Ecto neural progenitor cell (in vitro differentiated cells): ENCODE measurements at places on chromosomes 2 and 18.

GRCh38 chr18:58362027-58362575, 266.8 kb downstream of the ALPK2 start:
- DNase-seq, result peak; percentile 25

- no peak for DNase-seq
Measured at GRCh38 chr2:164797627-164798026, 44.0 kb downstream of the COBLL1 start.

- DNase-seq, result no peak
Measured at GRCh38 chr2:151150331-151151320, 111.0 kb downstream of the RBM43 start.

GRCh38 chr18:12307701-12308385, at the start of gene TUBB6:
TSS of gene TUBB6 (plus strand) at chr18:12308241. CDS start at chr18:12308293, 52 bp downstream.
- DNase-seq, result no peak

- no peak for DNase-seq
Measured at GRCh38 chr2:225008935-225009334, 33.3 kb downstream of the DOCK10 start.

- DNase-seq, result no peak
Measured at GRCh38 chr2:47065343-47065742, 89.8 kb downstream of the STPG4 start.

GRCh38 chr2:221969087-221969829, 329.5 kb downstream of the PAX3 start:
- no peak for DNase-seq

GRCh38 chr2:235598532-235599531, 105.0 kb downstream of the AGAP1 start:
- DNase-seq, result no peak

- no peak for DNase-seq
Measured at GRCh38 chr18:12405066-12405465, 2.7 kb upstream of the PRELID3A start.

GRCh38 chr2:144165599-144166250, 354.2 kb downstream of the ZEB2 start:
- no peak for DNase-seq

DNA sequence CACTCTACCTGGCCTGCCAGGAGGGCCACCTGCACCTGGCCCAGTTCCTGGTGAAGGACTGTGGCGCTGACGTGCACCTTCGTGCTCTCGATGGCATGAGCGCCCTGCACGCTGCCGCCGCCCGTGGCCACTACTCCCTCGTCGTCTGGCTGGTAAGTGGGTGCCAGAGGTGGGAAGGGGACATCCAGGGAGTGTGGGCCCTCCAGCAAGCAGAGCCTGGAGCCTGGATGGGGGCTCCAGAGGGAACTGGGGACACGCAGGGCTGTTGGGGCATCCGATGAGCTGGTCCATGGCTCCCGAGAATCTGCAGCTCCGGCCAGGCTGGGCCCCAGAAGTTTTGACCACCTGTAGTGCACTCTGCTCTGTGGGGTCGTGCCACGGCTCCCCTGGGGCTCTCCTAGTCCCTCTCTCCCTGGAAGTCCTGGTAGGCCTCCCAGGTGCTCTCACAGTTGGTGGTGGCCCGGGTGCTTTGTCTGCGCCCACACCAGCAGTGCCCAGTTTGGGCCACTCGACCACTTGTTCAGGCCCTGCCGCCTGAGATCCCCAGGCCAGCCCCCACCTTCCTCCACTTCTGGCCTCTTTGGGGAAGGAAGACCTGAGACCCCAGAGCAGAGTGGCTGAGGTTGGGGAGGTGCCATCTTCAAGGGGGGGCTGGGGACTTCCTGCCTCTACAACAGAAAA, 4.7 kb downstream of the ESPNL start:
- peak; percentile 43 for DNase-seq
